GM12891 (cell line): ENCODE measurements at places on chromosomes 13 and 19.

DNA sequence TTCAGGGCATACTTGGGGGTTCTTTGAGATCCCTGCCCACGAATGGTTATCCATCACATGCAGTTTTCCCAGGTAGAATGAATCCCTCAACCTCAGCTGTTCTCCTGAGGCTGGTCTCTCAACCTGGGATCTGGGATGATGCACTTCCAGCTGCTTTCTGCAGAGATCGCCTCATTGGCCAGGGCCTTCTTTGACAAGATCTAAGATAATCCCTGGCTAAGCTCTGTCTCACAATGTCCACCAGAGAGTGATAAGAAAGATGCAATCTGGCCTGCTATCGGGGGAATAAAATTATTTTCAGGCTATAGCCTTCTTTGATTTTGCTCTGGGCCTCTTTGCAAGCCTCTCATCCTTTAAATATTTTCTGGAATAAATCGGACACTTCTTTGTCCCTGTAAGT is 1021.1 kb downstream of the EFNB2 start:
- DNase-seq = no peak

DNA sequence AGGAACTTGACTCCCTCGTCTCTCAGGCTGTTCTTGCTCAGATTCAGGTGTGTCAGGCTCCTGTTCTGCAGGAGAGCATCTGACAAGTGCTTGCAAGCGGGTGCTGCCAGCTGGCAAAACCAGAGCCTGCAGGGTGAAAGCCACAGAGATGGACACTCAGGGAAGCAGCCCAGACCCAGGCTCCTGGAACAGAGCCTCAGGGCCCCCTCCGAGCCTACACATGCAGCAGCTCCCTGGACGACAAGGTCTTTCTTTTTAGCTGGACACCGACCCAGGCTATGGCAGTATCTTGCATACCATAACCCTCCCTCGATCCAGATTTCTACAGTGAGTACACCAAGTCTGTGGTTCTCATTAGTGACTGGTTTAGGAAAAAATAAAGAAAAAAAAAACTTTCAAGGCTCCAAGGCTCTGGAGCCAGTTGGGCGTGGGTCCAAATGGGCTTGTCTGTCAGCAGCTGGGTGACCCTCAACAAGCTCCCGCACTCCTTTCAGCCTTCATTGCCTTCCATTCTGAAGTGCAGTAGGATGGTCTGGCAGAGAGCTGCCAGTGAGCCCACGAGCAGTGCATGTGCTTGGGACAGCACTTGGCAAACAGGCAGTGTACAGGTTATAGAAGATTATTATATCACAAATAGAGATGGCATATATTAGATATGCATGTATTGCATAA is 29.9 kb downstream of the NLRP13 start:
- DNase-seq = no peak

- DNase-seq = no peak
Observed at GRCh38 chr19:55116859-55117662, at the start of gene PPP1R12C. TSS of gene PPP1R12C (minus strand) at chr19:55117637. CDS start at chr19:55117543, 94 bp downstream.

GRCh38 chr13:43191546-43191945 is 168.2 kb downstream of the DNAJC15 start:
- no peak for DNase-seq

DNA sequence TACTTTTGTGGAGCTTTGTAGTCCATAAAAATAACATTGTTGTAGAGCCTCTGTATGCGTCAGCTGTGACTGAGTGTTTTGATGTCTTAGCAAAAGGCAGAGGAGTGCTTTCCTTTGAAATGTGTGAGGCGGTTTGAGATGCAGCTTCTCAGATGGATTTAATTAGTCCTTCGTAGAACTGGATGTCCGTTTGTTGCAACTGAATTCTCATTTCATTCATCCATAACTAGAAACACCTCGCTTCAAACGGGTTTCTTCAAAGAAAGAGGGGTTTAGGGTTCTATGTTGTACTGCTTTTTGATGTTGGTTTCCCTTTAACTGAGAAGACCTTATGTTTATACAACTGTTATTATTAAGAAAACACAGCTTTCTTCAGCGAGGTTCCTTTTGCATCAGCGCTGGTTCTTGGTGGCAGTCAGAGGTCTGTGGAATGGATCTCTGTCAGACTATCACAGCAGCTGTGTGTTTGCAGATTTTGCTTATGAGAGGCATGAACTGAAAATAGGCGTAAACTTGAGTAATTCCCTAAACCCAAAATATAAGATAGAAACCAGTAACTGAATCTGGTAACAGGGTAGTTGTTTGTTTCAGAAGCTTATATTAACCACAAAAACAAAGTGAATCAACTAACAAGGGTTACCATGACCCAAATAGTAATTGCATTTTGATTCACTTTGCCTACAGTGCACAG is 194.4 kb downstream of the GGACT start:
- no peak for DNase-seq

- DNase-seq = no peak
Observed at GRCh38 chr13:67369895-67370660, 139.9 kb upstream of the PCDH9 start.
